Head of caudate nucleus (tissue), 42 donors: ENCODE measurements at places on chromosomes 2 and 18.

DNA sequence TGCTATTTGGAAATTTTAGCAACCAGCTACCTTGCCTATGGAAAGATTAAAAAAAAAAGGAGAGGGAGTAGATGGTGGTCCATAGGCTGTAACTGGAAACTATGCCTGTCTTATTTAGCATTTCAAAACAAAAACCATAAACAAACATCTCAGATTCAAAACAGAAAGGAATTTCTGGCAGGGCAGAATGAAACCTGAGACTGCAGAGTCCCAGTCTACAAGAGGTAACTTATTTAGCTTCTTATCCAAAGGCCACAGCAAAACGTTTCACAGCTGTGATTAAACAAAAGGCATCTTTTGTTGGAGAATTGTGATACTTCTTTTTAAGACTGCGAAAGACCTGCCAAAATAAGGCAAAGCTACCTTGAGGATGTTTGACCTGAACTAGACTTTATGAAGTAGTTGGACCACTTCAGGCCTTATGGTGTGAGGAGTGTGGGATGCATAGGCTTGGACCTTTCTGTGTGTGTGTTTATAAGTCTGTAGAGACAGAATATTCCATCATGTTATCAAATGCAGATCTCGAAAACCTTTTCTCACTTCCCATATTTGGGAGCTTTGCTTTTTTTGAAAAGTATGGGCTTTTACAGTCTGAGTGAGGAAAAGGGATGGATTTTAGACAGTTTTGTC is 11.0 kb downstream of the CRIM1 start:
- no peak for DNase-seq

GRCh38 chr18:54967786-54968185 is 8.5 kb upstream of the CCDC68 start:
- DNase-seq, result no peak

DNA sequence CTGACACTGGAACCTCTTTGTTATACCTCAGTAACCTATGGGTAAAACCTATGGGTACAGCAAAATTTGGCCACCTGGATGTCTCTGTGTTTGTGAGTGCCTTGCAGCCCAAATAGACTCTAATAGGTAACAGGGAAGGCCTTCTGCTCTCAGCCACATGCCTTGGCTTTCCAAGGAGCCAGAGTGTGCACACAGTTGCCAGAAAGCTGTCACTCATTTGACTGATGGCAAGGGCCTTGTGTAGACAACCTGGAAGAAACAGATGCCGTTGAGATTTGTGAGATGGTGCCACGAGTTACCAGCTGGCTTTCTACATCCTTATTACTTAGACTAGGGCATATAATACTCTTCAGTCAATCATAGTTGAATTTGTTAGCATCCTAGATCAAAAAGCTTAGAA is 90.1 kb upstream of the RAB12 start:
- no peak for DNase-seq

DNA sequence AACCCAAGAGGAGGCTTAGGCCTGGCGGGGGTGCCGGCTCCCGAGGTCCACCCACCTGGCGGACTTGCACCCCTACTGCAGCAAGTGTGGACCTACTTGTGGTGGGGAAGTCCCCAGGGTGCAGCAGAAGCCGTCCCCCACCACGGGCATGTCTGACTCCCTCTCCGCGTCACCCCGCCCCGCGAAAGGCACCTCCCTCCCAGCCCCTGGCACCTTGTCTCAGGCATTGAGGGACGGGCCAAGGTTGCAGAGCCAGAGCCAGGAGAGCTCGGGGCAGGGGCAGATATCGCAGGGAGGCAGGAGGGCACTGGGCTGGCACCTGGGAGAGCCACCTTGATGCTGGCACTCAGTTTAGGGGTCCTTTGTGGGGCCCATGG is 19.0 kb downstream of the CROCC2 start:
- no peak for DNase-seq

GRCh38 chr18:59155153-59155552 is 15.5 kb downstream of the SEC11C start:
- no peak for DNase-seq

- DNase-seq, result no peak
Measured at GRCh38 chr2:65639156-65639864, 206.9 kb upstream of the SPRED2 start.

DNA sequence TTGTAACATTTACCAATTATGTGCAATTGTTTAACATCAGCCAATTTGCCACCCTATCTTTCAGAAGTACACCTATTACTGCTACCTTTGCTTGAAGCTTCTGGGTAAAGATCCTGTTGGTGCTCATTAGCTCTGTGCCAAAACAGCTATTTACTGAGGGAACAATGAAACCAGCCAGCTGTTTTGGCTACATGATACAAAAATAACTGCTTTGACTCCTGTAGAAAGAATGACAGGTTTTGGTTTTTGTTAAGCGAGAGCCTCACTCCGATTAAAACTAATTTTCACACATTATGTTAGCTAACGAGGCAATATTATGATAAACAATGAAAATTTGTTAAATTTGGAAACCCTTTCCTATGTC is 907.0 kb downstream of the EPHA4 start:
- DNase-seq, result no peak

- no peak for DNase-seq
Measured at GRCh38 chr18:27400001-27400400, 214.9 kb upstream of the CHST9 start.

DNA sequence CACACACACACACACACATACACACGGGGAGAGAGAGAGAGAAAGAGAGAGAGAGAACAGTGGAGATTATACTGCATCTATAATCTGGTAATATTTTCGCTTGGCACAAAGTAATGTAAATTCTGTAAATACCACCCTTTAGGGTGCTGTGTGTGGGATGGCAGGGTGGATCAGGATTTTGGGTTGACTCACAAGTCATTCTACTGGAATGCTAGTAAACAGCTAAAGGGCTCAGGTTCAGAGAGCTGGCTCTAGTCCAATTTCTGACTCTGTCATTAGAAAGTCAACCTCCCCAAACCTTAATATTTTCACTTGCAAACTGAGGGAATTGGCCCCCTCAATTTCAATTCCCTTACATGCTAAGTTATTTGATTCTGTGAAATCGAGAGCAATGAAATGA is 308.3 kb downstream of the TSN start:
- DNase-seq, result no peak

DNA sequence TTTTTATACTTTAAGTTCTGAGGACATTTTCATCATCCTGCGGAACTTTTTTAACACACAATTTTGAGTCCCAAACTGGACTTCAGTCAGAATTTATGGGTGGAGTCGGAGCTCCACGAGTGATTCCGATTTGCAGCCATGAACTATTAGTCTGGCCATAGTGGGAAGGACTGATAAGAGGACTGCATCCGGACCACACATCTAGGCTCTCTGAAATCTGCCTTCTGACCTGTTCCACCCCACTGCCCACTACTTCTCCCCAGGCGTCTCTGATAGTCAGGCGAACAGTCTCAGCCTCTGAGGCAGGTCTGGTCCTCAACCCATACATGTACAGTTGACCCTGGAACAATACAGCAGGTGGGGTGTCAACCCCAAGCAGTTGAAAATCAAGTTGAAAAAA is 5.2 kb downstream of the MRPL35 start:
- DNase-seq, result no peak

DNA sequence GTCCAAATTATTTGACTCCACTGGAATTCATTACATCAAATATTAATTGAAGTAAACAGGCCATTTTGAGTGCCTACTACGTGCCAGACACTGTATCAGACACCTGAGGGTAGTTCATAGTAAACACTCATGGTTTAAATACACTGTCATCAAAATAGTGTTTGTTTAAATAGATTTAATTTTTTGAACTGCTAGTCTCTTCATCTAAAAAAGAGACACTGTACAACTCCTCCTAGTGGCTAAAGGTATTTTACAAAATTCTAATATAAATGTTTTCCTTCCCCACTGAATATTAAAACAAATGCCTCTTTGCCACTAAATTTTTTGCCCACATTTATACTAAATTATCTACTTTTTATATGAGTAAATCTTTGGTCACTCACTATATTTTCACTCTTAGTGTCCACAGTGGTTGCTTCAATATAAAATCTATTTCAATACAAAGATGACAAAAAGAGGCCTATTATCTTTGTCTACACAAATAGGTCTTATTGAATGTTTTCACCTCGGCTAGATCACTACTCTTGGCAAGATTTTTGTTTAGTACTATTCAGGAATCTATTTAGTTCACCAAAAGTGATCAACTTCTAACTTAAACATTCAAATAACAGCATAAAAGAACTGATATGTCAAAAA is 122.1 kb downstream of the TMEM247 start:
- DNase-seq, result no peak

DNA sequence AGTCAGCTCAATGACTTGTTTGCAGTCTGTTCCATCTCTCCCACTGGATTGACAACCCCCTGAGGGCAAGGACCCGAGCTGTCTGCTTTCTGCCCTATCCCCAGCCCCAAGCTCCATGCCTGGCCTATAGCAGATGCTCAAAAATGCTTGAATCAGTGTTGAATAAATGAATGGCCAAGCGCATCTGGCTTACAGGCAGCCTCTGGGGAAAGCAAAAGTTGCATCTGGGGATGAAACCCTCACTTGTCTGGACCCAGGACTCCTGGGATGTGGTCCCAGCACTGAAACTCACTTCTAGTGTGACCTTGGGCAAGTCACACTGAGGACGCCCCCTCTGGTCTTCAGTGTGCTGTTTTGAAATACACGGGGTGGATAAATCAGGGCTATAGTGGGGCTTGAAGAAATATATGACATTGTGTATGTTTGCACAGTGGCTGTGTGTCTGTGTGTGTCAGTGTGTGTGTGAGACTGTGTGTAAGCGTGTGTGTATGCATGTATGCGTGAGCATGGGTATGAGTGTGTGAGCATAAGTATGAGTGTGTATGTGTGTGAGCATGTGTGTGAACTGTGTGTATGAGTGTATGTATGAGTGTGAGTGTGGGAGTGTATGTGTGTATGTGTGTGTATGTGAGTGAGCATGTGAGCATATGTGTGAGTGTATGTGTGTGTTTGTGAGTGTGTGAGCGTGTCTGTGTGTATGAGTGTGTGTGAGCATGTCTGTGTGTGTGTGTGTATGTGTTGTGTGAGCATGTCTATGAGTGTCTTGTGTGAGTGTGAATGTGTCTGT is 27.8 kb upstream of the TNS1 start:
- DNase-seq, result no peak

GRCh38 chr2:40242315-40242714 is 209.6 kb downstream of the SLC8A1 start:
- DNase-seq, result no peak

DNA sequence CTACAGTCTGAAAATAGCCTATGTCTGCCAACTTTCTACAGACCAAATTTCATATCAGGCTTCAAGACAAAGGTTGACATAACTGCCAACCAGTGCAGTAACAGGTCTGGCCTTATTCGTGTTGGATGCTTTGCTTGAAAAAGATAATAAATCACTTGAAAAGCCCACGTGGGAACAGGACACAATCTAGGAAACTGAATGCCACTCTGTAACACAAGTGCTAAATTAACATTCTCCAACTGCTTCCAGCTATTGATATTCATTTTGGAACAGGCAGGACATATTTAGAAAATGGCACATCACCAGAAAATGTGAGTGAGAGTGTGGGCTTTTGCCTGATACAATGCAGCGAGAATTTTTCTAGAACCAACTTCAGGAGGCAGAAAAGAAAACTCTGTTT is 165.9 kb upstream of the CCDC150 start:
- no peak for DNase-seq

GRCh38 chr18:35024965-35025364 is 16.2 kb upstream of the MAPRE2 start:
- DNase-seq, result no peak

- no peak for DNase-seq
Measured at GRCh38 chr2:85485815-85486214, 53.2 kb upstream of the MAT2A start.

GRCh38 chr18:11289248-11289647 is 139.9 kb upstream of the PIEZO2 start:
- DNase-seq, result no peak

DNA sequence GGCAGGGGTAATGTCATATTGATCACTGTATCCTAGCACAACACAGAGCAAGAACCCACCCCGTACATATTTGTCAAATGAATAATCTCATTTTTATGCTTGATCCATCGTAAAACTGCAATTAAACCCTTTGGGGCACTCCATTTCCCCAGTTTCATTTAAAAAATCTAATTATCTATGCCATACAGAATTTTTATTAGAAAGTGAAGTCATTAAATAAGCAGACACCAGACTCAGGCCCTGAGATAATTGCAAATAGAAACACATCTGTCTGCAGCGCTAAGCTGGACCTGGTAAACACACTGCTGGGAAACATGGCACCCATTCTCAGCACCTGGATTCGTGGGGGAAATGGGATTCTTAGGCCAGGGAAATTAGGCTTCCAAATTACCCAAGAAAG is 5.1 kb downstream of the CYRIA start:
- no peak for DNase-seq

DNA sequence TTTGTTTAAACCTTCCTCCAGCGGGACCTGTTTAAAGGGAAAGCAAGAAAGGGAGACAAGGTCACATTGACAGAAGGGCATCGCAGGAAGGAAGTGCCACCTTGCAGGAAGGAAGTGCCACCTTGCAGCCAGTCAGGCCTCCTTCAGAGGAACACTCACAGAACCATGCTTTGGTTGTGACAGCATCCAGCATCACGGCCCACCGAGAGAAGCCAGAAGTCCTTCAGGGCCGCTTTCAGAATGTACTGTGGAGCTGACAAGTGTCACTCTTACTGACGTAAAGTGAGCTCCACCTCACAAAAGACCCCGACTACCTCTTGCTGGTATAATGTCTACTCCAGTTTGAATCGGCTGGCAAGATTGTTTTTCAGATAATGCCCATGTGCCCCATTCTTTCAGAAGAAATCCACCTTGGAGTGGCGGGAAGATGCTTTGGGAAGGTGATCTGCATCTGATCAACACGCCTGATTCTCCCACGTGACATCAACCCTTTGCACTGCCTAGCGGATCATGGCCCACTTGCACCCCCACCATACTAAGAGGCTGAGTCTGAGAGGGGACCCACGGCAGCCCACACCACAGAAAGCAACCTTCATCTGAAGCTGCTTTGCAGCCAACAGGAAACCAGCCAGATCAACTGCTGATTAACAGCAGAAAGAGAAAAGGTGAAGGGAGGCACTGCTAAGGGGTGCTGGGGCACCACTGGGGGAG is 99.8 kb downstream of the UXS1 start:
- DNase-seq, result no peak

- DNase-seq, result no peak
Measured at GRCh38 chr2:118989481-118989880, 47.5 kb downstream of the MARCO start.

DNA sequence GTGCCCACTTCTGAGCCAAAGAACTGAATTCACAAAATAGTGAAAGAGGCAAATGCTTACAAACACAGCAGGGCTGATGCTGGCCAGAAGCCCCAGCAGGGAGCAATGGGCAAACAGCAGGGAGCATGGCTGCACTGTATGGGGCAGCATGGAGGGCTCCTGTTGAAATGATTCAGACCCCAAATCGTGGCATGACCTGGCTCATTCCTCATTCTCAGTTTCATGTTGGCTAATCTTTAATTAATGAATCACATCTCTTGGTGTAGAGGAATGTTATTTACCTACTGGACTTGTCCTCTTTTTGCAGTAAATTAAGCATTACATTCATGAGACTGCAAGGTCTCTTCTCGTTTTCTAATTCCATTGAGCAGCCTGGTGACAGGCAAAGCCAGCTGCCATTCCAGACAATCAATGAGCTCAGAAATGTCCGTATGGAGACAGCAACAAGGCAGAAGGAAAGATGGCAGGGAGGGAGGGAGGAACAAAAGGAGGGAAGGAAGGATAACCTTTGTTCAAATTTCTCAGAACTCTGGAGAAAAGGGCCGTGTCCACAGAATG is 84.9 kb upstream of the ST8SIA3 start:
- DNase-seq, result no peak
